NCI-H460 (cell line): ENCODE measurements at places on chromosomes 5 and 9. TPM values are rescaled to one million over a fixed set of nuclear protein-coding genes. Genes with fewer than 3 reads are reported as not detected.

Gene ENHO
- not detected in 2 replicates for total RNA-seq

Gene ZCCHC9
- 42.6 and 47.2 TPM in 2 replicates for total RNA-seq

Gene CDKN2A
- total RNA-seq, result not detected in 2 replicates

Gene LRRC14B
- total RNA-seq, result not detected in 2 replicates

Gene GABRP
- not detected in 2 replicates for total RNA-seq
